Stimulated activated CD4-positive, alpha-beta T cell treated with anti-CD3 and anti-CD28 coated beads, Interleukin-2, amount 100 ng/mL, for 24 hours (primary cell): ENCODE measurements at places on chromosomes 2 and 18.

DNA sequence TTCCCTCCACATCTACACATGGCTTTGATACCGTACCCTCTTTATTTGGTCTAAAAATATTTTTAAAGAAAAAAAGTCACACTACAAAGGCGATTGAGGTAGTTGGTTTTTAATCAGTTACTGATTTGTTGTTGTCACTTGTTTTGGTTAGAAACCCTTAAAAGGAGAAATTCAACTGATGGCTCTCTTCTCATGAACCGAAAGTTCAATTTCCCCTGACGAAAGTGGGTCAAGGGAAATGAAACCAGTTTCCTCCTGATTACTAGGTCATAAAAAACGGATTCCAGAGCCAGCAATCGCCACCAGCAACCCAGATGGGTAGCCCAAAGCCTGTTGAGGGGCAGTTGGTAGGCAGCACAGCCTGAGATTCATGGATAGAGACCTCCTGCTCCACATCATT lies 63.2 kb downstream of the DLGAP1 start:
- DNase-seq = no peak

- no peak for DNase-seq
Measured at GRCh38 chr18:54075689-54076088, 148.8 kb downstream of the MBD2 start.

DNA sequence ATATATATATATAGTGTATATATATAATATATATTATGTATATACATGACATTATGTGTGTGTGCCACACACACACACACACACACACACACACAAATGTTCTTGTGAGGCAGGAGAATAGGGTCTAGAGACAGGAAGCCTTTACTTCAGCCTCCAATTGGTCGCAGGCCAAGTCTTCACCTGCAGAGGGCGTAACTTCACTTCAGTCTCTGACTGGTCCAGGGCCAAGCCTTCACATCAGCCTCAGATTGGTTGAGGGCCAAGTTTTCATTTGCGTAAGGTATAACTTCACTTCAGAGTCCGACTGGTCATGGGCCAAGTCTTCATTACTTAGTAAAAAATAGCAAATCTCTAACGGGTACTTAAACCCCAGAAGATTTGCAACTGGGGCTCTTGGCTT lies 13.2 kb upstream of the SS18 start:
- peak; percentile 37 for DNase-seq

- DNase-seq = no peak
Measured at GRCh38 chr18:55421615-55422419, 166.2 kb downstream of the TCF4 start.
